Erythroblast (primary cell): ENCODE measurements at places on chromosomes 3 and 15.

DNA sequence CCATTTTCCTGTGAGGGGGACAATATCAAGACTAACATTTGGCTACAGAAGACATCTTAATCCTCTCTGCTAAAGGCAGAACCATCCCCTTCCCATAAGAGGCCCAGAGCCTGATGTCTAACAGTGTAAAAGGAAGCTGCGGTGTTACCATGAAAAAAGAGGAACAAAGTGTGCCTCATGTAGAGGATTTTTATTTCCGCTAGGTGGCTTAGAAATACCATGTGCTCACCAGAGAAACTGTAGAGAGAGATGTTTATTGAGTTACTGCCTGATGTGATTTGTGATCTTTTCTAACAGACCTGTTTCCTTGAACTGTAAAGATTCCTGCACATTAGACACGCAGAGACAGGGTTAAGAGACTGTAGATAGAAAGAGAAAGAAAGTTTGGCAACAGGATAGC lies 22.0 kb downstream of the OR5H15 start:
- DNase-seq: no peak

- DNase-seq: no peak
These were observed 68.6 kb downstream of the ITGA11 start for GRCh38 chr15:68363353-68363752.

DNA sequence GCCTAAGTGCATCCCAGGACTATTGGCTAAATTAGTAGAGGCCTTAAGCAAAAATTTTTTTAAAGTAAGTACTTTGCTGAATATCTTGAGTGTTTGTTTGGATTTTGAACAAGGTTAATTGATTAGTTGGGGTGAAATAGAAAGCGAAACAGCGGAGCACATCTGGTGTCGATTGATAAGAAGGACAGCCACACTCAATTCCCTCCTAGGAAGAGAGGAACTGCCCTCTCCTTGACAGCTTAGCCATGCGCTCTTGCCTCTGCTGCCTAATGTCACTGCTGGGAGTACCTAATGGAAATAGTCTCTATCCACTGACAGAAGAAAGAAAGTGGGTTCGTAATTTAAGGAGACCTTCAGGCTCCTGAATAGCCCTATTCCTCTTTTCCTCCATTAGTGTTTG lies 943.6 kb downstream of the DIPK2A start:
- no peak for DNase-seq

DNA sequence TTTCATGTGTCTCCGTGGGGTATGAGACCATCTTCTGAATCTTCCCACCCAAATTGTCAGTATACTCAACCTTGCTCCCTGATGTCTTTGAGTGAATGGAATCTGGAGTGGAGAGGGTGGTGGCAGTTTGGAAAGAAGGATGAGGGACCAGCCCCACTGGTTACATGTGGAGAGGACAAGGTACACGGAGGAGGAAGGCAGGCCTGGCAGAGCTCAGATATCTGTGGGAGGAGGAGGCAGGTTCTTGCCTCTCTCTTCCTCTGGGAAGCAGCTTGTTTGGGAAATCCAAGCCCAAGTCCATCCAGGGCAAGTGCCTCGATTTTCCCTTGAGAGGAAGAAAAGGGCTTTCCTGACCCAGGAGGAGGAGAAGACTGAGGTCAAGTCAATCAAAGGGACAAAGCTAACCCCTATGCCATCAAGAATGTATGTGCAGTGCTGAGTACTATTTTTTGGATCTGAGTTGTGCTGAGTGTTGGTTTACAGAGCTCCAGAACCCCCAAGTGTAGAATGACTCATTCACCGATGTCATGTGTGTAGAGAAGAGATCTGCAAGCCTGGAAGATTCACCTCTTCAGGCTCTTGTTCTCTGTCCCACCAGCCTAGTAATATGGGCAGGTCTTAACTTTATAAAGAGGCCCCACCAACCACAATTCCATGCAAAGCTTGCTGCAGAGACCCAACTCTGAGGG lies 19.8 kb upstream of the LOXL1 start:
- no peak for DNase-seq

- no peak for DNase-seq
These were observed 158.3 kb downstream of the SV2B start for GRCh38 chr15:91258415-91258759.

DNA sequence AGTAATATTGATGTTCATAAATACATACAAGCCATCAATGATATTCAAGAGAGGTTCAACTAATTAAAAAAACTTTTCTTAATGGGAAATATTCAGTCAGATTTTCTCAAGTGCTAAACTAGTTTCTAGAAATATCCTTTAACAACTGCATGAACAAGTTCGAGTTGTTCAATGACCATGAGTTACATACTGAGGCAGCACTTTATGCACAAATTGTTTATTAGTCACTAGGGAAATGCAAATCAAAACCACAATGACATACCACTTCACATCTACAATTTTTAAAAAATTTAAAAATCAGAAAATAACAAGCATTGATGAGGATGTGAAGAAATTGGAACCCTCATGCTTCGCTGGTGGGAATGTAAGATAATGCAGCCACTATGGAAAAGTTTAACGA lies 62.4 kb downstream of the RAD18 start:
- no peak for DNase-seq

DNA sequence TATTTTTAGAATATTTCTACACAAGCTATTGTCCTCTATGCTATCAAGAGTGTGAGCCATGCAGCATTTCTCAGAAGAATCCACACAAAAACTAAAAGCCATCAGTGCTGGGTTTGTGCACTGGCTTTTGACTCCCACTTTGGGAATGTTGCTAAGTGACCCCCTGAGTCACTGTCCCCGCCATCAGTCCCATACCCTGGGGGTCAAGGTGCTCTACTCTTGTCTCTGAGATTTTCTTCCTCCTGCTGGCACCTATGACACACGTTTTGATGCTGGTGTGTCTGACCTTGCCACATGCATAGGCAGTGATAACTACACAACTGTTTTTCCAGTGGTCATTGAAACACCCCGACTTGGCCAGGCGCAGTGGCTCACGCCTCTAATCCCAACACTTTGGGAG lies 19.8 kb downstream of the CMTM7 start:
- DNase-seq: no peak

DNA sequence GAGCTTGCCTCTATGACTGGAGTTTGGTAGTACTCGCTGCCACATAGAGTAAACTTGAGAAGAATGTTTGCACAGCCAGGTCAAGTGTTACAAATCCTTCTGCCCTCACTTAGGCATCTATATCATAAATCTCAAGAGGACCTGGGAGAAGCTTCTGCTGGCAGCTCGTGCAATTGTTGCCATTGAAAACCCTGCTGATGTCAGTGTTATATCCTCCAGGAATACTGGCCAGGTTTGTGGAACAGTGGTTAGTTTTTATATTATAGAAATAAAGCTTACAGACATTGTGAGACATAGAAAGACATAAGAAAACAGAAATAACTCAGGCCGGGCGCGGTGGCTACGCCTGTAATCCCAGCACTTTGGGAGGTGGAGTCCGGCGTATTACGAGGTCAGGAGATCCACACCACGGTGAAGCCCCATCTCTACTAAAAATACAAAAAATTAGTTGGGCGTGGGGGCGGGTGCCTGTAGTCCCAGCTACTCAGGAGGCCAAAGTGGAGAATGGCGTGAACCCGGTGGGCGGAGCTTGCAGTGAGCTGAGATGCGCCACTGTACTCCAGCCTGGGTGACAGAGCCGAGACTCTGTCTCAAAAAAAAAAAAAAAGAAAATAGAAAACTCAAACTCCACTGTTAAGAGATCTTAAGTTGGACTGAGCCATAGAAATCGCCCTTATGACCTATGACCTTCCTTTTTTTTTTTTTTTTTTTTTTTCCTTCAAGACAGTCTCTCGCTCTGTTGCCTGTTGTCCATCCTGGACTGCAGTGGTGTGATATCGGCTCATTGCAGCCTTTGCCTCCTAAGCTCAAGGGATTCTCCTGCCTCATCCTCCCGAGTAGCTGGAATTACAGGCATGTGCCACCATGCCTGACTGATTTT lies 2.2 kb downstream of the RPSA start:
- peak; percentile 20 for DNase-seq

- no peak for DNase-seq
These were observed 37.6 kb upstream of the ATP11B start for GRCh38 chr3:182755712-182756111.

- DNase-seq: no peak
These were observed 419.7 kb downstream of the ZBTB20 start for GRCh38 chr3:114727373-114727772.

GRCh38 chr15:98518823-98519561 lies 129.3 kb upstream of the IGF1R start:
- DNase-seq: peak; percentile 84

DNA sequence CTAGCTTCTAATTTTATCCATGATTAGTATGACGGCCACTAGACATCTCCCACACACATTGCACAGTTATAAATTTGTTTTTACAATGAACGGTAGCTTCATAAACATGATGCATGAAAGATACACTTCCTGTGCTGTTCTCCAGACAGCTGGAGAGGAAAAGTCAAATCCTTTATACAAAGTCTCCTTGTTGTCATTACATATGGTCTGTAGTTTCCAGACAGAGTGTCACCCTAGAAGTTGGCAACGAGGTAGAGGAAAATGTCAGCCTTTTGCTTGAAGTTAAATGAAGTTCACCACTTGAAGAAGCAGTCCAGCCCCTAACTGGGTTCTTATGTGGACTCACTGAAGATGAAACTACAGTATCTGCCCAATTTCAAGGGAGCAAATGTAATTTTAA lies 253.0 kb upstream of the P2RY1 start:
- no peak for DNase-seq

GRCh38 chr3:16908016-16908807 lies 23.5 kb downstream of the PLCL2 start:
- DNase-seq: peak; percentile 29

DNA sequence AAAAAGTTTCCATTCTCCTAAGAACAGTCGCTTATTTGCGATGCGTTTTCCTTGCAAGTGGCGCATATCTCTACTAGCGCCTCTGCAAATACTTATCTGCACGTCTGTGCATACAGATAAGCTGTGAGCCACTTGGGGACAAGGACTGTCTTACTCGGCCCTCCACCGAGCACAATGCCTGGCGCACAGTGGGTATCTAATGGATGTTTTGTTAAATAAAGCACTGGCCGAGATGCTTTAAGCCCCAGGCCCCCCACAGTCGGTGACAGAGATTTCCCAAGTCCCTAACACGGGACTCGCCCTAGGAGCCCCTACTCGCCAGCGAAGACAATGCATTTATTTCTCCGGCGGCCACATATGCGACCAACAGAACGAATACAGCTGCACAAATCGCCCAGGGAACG lies 503 bp downstream of the HLTF start:
- peak; percentile 96 for DNase-seq

DNA sequence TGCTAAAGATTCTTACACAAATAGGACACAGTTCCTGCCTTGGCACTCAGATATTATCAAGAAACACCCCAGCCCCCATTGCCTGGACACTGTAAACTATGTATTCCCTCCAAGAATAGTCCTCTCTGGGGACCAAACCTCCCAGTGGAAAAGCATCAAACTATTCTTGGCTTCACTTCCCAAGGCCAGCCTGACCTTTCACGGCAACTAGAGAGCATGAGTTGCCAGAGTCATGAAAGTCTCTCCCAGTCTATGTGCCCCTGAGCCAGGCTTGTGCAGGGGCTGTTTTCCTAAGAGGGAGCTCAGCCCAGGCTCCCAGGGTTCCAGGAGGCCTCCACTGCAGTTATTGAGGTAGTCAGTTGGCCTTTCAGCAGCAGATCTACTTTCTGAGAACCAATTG lies 251.9 kb upstream of the TGFBR2 start:
- DNase-seq: no peak

- DNase-seq: no peak
These were observed 79.0 kb upstream of the MLF1 start for GRCh38 chr3:158491968-158492367.

DNA sequence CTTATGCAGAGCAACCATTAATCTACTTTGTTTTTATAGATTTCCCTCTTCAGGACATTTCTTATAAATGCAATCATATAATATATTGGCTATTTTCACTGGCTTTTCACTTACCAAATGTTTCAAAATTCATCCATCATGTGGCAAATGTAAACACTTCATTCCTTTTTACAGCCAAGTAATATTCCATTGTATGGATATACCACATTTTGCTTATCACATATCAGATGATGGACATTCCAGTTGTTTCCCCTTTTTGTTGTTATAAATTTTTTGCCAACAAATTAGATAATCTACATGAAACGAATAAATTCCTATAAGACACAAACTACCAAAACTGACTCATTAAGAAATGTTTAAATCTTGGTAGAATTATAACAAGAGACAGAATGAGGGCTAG lies 79.8 kb upstream of the CSPG5 start:
- DNase-seq: no peak

DNA sequence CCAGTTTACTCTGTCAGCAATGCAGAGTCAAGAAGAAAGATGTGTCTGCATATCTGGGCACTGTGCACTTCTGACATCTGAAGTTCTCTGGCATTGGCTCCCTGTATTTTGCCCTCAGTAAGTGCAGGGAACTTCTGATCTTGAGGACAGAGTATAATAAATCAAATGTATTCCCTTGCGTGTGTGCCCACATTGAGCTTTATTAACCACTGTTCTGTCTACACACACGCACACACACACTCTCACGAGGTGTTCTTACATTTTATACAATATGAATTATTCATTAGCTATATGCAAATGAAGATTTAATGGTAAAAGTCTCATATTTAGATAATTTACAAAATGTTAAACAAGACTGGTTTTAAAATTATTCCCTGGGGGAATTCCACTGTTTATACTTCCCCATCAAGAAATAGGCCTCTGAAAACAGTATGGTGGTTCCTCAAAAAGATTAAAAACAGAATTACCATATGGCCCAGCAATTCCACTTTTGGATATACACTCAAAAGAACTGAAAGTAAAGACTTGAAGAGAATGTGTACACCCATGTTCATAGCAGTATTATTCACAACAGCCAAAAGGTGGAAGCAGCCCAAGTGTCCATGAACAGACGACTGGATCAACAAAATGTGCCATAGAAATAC lies 24.6 kb upstream of the ANPEP start:
- no peak for DNase-seq

DNA sequence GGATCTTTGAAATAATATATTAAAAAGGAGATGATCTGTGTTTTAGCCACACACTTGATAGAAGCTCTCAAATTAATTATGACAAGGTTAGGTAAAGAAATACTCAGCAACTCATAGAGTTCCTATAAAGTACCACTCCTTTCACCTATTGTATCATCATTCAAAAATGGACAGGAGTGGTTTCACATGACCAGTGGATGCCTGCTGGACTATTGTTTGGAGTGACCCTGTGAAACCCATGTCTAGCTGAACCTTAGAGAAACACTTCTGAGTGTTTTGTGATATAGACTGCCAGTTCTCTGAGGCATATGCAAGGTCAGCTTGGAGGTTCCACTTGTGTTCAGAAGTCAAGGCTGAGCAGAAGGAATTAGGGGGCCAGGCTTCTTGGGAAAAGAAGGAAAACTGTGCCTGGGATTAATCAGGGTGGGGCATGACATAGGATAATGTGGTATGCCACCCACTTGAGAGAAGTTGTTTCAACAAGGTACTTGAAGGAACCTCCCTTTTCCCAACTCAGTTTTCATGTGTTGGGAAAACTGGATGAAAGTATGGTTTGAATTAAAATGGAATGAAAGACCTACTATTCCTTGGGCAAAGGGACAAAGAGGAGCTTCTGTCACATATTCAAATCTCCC lies 15.4 kb downstream of the PARP14 start:
- no peak for DNase-seq
